Esophagus squamous epithelium (tissue), 5 donors: ENCODE measurements at places on chromosomes 1 and 21.

- no peak for DNase-seq
Measured at GRCh38 chr21:42091899-42092508, 20.9 kb downstream of the UMODL1 start.

GRCh38 chr1:109887271-109887670, 23.4 kb upstream of the CSF1 start:
- DNase-seq = no peak

GRCh38 chr21:26967062-26967913, at the start of gene ADAMTS5:
TSS of gene ADAMTS5 (minus strand) at chr21:26967088. CDS start at chr21:26966391, 697 bp downstream.
- DNase-seq = no peak

GRCh38 chr1:104353580-104353979, 603.9 kb downstream of the AMY1C start:
- DNase-seq = no peak

GRCh38 chr1:19156676-19157075, 53.4 kb downstream of the UBR4 start:
- no peak for DNase-seq

DNA sequence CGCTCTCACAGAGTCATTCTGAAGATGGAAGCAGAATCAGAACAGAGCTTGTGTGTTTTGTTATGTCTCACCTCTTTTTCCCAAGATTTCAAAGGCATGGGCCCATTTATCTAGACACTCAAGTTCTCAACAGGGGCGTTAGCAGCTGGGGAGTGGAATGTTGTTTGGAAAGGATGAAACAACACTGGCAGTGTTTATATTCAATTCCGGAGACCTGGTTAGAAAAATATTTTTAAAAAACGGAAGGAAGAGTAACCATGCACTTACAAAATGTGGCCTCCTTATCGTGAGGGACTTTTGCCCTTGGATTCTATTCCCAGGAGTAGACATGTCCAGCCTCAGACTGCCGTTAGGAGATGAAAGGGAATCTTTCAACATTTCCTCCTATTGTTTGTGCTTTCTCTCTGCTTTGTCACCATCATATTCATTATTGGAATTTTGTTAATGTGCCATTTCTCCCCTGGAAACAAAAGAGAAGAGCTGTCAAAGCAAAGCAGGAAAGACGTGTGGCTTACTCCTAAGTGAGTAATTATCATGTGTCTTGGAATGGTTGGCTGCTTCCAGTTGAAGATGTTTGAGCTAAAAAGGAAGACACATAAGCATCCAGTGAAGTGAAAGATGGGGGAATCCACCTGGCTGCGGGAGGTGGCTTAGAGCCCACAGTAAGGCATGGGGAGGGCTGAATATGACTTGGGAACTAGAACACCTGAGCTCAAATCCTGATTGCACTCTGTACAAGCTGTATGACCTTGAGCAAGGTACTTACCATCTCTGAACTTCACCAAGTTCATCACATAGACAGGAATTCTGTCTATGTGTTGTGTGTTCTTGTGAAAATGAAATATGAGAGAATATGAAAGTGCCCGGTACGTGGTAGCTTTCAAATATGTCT, 71.7 kb upstream of the JUN start:
- no peak for DNase-seq

- DNase-seq = no peak
Measured at GRCh38 chr1:192489748-192490147, 85.8 kb upstream of the RGS1 start.

DNA sequence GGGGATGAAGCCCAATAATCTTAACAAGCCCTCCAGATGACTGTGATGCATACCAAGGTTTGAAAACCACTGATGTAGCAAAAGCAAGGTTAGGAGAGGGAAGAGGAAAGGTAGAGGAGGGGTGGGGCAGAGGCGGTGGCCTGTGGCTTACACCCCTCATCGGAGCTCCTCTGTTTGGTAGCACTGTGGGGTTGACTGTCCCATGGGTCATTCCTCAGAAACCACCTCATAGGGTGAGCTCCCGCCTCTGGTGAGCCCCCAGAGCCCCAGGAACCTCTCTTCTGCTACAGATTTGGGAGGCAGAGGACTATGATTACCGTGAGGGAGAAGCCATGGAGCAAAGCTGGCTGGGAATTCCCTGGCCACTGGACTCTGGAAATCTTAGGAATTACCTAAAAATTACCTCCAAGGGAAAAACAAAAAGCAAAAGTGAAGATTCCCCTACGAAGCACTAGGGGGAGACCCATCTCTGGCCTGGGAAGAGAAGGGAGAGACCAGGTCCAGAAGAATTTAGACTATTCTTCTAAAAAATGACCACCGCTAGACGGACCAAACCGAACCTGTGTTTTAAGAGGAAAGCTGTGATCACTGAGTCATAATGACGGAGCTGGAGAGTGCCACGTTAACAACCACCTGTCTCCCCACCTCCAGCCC, 1.5 kb upstream of the RASSF5 start:
- DNase-seq = no peak

DNA sequence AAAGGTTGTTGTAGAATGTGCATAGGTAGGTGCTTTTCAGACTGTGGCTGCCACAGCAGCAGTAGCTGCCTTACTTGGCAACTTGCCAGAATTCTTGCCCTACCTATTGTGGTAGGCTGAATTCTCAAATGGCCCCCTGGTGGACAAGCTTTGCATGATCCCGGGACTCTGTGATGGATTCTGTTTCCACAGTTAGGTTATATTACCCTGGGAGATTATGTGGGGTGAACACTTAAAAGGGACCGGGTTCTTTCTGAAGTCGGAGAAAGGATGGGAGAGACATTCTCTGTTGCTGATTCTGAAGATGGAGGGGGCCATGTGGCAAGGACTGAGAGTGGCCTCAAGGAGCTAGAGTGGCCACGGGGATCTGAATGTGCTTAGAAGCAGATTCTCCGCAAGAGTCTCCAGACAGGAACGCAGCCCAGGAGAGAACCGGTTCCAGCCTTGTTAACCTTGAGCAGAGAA, 32.1 kb upstream of the KCNE1 start:
- DNase-seq = no peak

DNA sequence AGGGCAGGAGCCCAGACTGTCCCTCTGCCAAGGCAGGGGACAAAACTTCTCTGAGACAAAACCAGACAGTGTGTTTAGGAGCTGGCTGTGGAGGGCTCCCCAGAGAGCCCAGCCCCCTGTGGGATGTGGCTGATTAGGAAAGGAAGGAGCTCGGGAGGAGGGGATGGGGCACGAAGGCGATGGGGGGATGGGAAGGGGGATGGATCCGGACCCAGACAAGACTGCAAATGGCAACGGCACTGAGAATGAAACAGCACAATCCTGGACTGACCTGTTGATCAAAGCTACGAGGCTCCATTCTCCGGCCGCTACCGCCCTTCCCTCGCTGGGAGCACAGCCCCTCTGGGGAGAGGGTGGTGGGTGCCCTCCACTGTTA, 33.1 kb downstream of the FOXO6 start:
- DNase-seq = no peak

DNA sequence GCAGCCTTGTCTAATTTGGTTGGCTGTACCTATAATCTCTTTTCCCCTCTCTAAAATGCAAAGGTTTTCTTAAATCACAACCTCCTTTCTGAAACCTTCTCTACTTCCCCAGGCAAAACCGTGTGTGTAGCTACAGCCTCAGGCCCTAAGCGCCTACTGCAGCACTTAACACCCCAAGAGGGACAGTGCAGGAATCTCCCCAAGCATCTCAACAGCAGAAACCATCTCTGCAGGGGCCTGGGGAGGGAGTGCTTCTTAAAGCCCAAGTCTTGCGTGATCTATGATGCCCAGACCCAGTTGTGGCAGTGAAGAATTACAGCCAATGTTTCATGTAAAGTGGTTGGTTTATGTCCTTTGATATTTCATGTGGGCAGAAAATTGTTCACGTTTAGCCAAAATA, 159.3 kb downstream of the DSCAM start:
- no peak for DNase-seq

DNA sequence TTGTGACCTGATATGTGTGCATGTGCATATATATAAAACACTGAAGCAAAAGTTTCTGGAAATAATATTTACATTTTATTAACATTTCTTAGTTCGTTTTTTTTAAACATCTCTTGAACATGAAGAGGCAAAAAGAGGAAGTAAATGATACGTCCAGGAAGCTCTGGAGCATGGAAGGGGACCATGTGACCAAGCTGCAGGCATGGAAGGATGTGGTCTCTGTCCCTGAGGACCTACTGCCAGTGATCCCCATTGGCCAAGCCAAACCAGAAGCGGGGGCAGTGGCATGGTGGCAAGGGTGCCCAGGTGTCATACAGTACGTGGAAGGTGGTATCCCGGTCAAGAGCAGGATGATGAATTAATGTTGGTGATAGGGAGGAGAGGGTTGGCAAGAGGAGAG, 268.3 kb upstream of the PROX1 start:
- DNase-seq = no peak
